ENCODE measurements at places on chromosomes 4 and X. TPM values are rescaled to one million over a fixed set of nuclear protein-coding genes. Genes with fewer than 3 reads are reported as not detected.

The DMD gene
- polyA plus RNA-seq, result 12.5 TPM

- no peak for DNase-seq
Measured at GRCh38 chr4:80409809-80410208, 74.3 kb downstream of the CFAP299 start.

DNA sequence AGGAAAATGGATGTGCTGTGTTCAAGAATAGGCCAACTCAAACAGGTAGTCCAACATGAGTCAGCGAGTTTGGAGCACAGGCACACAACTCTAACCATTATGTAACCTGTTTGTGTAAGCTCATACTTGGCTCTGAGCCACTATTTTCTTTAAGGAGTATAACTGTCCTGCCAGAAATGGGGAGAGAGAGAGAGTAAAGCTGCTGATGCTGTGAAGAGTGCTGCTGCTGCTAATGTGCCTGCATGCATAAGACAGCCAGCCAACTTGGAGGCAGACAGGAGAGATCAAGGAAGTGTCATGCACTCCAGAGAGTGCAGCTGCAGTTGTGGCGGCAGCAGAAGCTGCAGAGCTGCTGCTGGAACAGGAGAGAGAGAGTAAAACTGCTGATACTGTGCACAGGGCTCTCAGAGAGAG lies 11.7 kb upstream of the STATH start:
- no peak for DNase-seq

The PPA2 gene
- 64.4 TPM for polyA plus RNA-seq

- no peak for DNase-seq
Measured at GRCh38 chrX:21993265-21993664, 38.9 kb upstream of the PHEX start.

GRCh38 chrX:5051831-5052491 lies 1176.7 kb downstream of the NLGN4X start:
- no peak for DNase-seq

- no peak for DNase-seq
Measured at GRCh38 chr4:151302432-151302831, 23.0 kb downstream of the SH3D19 start.

- no peak for DNase-seq
Measured at GRCh38 chr4:102281171-102281839, 64.0 kb downstream of the SLC39A8 start.

The BEX5 gene
- not detected for polyA plus RNA-seq

The KLHL4 gene
- polyA plus RNA-seq, result not detected

DNA sequence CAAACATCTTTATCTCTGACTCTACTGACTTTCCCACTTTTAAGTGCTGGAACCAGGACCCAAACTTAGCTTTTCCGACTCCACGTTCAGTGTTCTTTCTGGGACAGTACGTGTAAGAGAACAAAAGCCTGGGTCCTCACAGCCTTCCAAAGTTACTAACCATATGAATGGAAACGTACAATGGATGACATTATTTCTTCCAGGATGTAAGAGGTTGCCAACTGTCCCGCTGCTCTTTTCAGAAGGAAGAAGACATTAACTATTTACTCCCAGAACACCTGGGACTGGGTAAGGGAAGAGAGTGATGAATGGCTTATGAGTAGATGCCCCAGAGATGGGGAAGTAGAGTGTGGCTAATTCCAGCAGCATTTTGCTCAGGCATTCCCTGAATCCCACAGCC lies 114.7 kb downstream of the TRAPPC11 start:
- no peak for DNase-seq

GRCh38 chrX:25016361-25016671 lies 551 bp upstream of the ARX start:
- DNase-seq, result no peak

The TMEM150C gene
- 0.96 TPM for polyA plus RNA-seq

- no peak for DNase-seq
Measured at GRCh38 chr4:61202638-61203435, 2.7 kb downstream of the ADGRL3 start.

DNA sequence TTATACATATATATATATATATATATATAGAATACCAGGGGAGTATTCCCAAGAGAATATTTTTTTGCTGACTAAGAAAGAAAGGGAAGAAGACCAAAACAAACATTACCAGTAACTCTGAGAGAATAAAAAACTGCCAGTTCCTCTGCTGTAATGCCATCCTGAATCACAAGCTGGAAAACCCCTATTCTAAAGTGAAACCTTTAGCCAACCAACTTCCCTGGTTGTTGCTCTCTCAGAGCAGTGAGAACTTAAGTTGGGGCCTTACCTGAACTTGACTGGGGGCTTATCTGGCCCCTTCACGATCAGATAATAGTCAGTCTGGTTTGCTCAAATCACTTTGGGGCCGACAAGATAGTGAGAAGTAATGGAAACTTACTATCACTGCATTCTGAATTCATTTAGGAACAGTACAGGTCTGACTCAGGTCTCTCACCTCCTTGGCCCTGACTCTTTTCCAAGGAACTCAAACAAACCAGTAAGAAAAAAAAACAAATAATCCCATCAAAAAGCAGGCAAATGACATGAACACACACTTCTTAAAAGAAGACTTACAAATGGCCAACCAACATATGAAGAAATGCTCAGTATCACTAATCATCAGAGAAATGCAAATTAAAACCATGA lies 62.5 kb downstream of the CD40LG start:
- no peak for DNase-seq
